ENCODE measurements at places on chromosomes 4 and X.

DNA sequence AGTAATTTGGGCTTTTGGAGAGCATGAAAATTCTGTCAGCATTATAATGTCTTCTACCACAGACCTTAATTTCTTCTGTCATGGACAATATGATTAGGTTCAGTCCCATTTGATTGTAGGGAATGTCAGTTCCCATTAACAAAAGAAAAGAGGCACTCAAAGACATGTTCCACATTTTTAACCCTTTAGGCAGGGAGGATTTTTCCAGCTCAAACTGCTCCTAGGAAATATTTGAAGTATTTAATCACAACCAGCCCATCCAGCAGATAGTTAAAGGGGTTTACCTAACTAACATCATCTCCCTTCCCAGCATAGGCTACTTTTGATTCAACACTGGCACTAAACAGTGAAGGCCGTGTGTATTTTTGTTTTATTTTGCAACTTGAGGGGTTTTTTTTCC, 256.0 kb downstream of the DHX15 start:
- DNase-seq = no peak

DNA sequence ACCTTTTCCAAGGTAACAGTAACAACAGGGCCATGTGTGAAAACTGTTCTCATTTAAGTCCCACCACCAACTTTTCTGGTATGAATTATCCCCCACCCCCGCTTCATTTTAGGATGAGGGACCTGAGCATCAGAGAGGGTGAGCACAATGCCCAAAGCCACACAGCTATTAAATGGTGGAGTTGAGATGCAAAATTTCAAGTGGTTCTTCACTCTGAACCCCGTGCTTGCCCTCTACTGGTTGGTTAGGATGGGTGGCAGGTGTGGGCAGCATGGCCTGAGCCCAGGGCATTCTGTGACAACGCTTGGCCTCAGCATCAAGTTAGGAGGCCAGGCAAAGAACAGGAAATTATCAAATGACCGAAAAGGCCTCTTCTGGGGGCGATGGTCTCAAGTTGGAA, 33.5 kb downstream of the MED28 start:
- DNase-seq = no peak

DNA sequence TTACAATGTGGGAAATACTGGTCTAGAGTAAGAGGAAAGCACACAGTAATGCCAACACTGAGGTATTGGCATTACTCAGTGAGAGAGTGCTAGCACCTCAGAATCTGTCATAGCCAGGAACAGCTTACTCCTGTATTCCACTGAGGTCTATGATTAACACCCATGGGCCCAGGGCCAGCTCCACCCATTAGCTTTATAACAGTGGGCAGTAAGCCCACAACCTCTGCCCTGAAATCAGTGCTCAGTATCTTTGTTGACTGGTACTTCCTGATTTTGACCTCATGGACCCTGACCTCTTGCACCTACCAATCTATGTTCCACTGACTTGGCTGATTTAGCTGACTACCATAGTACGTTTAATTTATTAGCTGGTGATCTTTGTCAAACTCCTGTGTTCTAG, 56.1 kb downstream of the LANCL3 start:
- DNase-seq = no peak

DNA sequence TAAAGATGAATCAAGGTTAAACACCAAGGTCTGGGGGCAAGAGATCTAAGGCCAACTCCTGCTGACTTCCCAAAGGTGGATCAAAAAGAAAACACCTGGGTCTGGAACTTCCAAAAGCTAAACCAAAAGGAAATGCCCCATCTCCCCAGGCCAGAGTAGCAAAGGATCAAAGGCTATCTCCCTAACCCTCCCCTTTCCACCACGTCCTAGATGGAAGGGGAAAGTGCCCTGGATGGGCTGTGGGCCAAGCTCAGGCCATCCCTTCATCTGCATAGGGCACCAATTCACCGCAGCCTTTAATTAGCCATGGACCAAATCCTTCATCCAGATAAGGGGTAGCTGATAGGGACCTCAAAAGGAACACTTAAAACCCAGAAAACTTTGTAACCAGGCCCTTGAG, 100.2 kb downstream of the WDFY3 start:
- DNase-seq = no peak

- DNase-seq = no peak
Measured at GRCh38 chr4:172485007-172485406, 671.8 kb downstream of the GALNTL6 start.

DNA sequence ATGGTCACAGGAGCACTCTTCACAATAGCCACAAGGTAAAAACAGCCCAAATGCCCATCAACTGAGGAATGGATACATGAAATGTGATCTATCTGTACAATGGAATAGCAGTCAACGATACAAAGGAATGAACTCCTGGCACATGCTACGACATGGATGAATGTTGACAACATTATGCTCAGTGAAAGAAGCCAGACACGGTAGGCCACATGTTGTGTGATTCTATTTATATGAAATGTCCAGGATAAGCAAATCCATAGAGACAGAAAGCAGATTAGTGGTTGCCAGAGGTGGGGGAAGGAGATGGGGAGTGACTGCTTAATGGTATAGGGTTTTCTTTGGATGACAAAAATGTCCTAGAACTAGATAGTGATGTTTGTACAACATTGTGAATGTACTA, 58.7 kb upstream of the GPM6B start:
- no peak for DNase-seq

DNA sequence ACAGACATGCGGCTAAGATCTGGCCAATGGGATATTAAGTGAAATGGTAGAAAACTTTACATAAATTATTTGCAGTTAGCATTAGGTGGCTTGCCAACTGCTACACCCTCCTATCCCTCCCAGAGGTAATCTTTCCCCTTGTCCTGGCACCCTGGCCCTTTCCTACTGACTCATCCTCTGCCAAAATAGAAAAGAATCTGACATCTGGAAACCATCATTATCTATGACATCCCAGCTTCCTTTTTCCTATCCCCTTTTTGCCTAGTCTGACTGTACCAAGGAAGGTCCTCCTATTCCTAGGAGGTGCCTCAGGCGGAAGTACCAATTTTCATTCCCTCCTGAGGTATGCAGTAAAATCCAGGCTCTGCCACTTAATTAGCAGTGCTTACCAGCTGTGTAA, 163.6 kb upstream of the KLF3 start:
- no peak for DNase-seq

DNA sequence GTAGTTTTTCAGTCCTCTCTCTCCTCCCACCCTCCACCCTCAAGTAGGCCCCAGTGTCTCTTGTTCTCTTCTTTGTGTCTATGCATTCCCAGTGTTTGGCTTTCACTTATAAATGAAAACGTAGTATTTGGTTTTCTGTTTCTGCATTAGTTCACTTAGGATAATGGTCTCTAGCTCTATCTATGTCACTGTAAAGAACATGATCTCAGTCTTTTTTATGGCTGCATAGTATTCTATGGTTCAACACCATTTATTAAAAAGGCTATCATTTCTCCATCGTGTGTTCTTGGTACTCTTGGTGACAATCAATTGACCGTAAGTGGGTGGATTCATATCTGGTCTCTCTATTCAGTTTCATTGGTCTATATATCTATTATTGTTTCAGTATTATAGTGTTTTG, 18.7 kb upstream of the IL2 start:
- no peak for DNase-seq

DNA sequence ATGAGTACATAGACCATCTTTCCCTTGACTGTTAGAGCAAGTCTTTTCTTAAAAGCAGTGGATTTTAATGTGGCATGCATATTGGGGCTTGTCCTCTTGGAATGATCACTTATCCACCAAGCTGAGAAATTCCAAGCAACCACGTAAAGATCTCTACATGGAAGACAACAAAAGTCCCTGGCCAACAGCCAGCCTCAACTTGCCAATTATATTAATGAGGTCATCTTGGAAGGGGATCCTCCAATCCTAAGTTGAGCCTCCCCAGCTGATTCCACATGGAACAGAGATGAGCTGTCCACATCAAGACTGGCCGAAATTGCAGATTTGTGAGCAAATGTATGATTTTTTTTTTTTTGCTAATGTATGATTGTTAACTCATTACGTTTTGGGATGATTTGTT, 20.6 kb upstream of the FTHL17 start:
- DNase-seq = no peak

GRCh38 chrX:3295731-3296130, 50.7 kb downstream of the MXRA5 start:
- no peak for DNase-seq

GRCh38 chr4:123617791-123618190, 221.2 kb downstream of the SPRY1 start:
- no peak for DNase-seq

DNA sequence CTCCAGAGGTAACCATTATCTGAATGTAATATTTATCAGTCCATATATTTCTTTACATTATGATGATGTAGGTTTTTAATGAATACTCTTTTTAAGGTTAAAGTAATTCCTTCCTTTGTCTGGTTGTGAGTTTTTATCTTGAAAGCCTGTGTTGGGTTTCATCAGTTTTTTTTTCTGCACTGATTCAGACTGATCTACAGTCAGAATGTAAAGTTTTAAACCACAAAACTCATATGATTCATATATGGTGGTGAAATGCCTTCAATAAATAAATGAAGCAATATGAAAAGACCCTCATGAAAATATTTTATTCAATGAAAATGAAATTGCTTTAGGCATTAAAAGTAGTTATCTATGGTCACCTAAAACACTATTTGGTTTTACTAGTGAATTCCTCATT, 47.1 kb downstream of the SORBS2 start:
- DNase-seq = no peak

- DNase-seq = no peak
Measured at GRCh38 chr4:136670265-136670664, 862.0 kb downstream of the PCDH18 start.

GRCh38 chrX:111823703-111824102, 52.3 kb upstream of the TRPC5OS start:
- no peak for DNase-seq

GRCh38 chr4:82201805-82202641, 171.8 kb downstream of the HNRNPD start:
- peak; percentile 32 for DNase-seq

DNA sequence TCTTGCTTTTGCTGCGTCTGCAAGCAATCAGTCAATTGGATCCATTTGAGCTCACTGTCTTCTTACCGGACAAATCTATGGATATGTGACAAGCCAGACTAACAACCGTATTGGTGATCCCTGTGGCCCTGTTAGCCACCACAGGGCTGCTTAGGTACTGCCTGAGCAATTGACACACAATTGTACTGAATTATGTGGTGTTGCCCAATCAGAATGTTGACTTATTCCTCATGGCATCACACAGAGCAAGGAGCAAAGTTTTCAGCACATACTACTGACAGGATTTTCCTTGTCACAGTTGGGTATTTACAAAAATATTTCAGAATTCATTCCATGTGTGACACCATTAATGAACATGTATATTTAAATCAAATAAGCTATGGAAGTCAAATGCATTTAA, 41.3 kb upstream of the XAGE1B start:
- no peak for DNase-seq

DNA sequence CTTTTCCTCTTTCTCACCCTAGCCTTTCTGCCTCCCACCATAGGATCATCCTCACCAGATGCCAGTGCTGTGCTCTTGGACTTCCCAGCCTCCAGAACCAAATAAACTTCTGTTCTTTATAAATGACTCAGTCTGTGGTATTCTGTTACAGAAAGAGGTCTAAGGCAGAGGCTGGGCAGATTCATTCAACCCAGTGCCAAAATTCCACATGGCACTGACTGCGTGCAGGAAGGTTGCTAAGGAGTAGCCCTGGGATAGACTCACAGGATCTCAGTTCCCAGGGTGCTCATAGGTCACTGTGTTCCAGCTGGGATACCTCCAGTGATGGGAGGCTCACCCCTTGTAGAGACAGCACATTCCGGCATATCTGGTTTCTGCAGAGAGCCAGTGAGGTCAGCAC, 22.0 kb downstream of the SORCS2 start:
- DNase-seq = no peak

GRCh38 chr4:93918856-93919255, 90.3 kb downstream of the ATOH1 start:
- no peak for DNase-seq

DNA sequence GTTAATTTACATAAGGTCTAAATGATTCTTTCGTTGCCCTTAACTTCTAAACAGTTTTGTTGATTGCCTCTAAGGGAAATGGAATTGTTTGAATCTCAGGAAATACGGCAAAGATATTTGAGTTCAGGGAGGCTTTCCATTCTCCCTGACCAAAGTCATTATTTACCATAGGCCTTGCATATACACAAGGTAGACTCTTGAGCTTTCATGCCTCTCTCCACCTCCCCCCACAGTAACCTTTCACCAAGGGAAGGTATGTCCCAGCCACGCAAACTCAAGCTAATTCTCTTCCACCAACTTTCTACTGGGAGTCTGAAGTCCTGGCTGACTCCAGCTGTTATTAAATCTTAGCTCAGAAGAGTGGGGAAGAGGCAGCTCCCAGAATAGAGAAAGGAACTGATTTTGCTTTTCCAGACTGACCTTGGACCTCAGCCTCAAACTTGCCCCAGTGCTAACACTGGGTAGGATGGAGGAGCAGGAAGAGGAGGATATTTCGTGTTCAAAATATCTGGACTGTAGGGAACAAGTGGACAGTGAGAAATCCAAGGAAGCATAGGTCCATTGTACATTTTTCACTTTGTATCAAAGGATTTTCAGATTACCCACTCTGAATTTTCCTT, 1.4 kb downstream of the IGSF1 start:
- DNase-seq = no peak

- no peak for DNase-seq
Measured at GRCh38 chrX:129647418-129648410, 7.0 kb downstream of the APLN start.

Data from activated CD4-positive, alpha-beta T cell treated with anti-CD3 and anti-CD28 coated beads, Interleukin-2, amount 50 U/mL, for 4 hours (primary cell).